Stimulated activated CD8-positive, alpha-beta memory T cell treated with anti-CD3 and anti-CD28 coated beads, Interleukin-4, amount 100 ng/mL, for 1 hour (primary cell): ENCODE measurements at places on chromosomes 3 and 15.

- no peak for DNase-seq
Observed at GRCh38 chr3:140377644-140378043, 300.2 kb upstream of the TRIM42 start.

GRCh38 chr3:64295594-64295993 is 70.3 kb upstream of the PRICKLE2 start:
- no peak for DNase-seq

- peak; percentile 27 for DNase-seq
Observed at GRCh38 chr3:136075218-136075808, 109.8 kb downstream of the PPP2R3A start.

DNA sequence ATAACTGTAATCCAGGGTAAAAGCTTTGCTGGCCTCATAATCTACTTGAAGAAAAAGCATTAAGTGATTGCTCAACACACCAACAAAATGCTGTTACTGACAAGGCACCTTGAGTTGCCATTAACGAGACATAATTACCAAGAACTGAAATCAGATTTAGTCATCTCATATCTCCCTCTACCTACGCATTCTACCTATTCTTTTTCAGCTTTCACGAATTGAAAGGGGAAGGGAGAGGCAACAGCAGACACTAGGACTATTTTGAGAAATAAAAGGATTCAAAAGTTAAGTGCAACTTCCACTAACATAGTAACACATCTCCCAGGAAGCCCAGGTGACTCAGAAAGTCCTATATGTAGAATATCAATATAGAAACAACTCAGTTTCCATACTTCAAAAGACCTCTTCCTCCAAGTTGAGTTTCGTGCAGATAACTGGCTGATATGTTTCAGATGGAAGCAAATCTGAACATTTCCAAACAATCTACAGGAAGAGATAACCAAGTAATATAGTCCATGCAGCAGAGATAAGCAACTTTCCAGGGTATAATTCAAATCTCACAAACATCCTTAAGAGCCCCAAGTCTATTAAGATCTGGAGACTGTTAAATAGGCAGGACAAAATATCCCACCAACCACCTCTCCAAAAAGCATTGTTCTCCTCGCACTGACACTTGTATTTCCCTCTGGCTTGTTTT is 1.9 kb downstream of the OSBPL10 start:
- no peak for DNase-seq

GRCh38 chr15:27855137-27855536 is 244.0 kb downstream of the OCA2 start:
- DNase-seq: no peak

- DNase-seq: no peak
Observed at GRCh38 chr15:50800715-50801114, 35.2 kb upstream of the SPPL2A start.

DNA sequence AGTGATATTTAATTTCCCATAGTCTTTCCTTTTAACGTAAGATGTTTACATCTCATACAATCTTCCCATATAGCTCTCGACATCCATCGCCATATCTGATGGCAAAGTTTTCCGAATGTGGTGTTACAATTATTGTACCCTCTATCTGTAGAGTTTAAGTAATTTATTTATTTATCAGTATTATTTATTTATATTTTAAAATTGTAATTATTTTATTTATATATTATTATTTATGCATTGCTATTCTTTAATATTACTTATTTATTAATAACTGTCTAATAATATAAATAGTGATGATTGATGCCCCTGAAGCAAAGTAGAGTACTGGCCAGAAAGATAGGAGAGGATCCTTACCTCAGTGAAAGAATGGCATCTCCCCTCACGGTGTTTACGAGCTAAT is 812.9 kb downstream of the VGLL3 start:
- DNase-seq: no peak

GRCh38 chr3:69199942-69200341 is 77.5 kb upstream of the LMOD3 start:
- DNase-seq: no peak

DNA sequence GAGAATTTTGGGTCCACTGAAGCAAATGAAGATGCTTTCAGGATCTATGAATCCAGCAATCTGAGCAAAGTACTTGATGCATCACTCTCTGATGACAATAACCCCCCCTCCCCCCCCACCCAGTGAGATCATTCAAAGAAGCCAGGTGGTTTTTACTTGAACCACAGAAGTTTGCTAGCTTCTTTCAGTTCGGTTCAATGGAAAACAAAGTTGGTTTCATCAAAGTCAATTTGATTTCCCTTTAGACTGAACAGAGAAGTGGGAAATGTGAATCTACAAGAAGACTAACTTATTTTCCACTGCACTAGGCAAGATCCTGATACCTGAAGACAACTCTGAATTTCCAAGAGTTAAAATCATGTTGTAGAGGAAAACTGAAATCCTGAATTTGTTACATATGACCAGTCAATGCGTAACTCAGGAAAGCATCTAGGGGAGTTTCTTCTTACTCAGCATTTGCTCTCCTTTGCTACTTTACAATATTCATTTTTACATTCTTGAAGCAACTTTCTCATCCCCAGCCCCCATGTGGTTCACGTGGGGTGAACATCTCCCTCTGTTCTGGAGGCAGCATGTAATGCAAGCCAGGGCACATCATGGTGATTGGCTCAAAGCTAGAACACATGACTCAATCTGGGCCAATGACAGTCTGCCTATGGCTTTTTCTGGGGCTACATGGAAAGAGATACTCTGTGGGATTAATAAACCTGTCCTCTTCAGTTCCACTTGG is 572.6 kb downstream of the FOXP1 start:
- DNase-seq: peak; percentile 9

GRCh38 chr3:84925571-84925970 is 33.2 kb upstream of the CADM2 start:
- DNase-seq: no peak

DNA sequence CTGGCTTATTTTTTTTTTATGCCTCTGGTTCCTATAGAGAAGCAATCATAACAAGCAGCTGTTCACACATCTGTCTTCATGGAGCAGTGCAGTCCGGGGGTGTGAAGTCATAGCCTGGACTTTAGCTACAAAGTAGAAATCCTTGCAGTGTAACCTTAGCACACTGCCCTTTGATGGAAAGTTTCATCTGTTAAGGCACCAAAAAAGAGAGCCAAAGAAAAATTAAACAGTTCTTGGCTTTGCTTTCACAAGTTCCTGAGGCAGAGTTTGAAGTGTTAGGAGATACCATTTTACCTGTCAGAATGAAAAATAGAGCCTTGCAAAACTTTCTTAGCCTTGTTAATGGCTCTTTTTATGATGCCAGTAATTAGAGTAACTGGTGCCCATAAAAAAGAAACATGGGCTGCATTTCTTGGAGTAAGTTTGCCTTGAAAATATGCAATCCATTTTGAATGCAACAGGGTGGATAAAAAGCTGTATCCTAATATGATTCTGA is 84.1 kb downstream of the PIK3R4 start:
- no peak for DNase-seq

GRCh38 chr3:32681811-32682210 is 3.2 kb upstream of the CNOT10 start:
- no peak for DNase-seq

GRCh38 chr15:101675015-101675414 is 22.8 kb upstream of the TM2D3 start:
- DNase-seq: no peak

GRCh38 chr3:39733804-39734203 is 75.6 kb upstream of the MYRIP start:
- DNase-seq: no peak

DNA sequence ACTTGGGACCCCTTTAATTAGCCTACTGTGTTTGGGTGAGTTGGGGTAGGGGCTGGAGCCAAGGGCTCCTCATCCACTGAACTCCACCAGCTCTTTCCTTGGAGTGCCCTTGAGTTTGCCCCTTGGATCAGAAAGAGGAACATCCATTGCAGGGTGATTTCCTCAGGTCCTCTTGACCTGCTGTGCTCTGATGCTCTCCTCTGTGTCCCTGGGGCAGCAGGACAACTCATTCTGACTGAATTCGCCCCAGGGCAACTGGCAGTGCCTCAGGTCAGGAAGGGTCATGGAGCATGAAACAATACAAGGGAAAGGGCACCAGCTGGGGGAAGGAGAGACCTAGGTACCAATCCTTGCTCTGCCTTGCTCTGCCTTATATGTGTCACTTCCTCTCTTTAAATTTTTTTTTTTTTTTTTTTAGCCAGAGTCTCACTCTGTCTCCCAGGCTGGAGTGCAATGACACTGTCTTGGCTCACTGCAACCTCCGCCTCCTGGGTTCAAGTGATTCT is 47.8 kb downstream of the BSN start:
- DNase-seq: no peak

GRCh38 chr15:41499109-41499851 is 5.6 kb downstream of the ITPKA start:
- DNase-seq: no peak

GRCh38 chr15:70165716-70166284 is 68.1 kb upstream of the TLE3 start:
- no peak for DNase-seq

GRCh38 chr15:68517285-68517761 is 61.5 kb upstream of the CORO2B start:
- DNase-seq: no peak

DNA sequence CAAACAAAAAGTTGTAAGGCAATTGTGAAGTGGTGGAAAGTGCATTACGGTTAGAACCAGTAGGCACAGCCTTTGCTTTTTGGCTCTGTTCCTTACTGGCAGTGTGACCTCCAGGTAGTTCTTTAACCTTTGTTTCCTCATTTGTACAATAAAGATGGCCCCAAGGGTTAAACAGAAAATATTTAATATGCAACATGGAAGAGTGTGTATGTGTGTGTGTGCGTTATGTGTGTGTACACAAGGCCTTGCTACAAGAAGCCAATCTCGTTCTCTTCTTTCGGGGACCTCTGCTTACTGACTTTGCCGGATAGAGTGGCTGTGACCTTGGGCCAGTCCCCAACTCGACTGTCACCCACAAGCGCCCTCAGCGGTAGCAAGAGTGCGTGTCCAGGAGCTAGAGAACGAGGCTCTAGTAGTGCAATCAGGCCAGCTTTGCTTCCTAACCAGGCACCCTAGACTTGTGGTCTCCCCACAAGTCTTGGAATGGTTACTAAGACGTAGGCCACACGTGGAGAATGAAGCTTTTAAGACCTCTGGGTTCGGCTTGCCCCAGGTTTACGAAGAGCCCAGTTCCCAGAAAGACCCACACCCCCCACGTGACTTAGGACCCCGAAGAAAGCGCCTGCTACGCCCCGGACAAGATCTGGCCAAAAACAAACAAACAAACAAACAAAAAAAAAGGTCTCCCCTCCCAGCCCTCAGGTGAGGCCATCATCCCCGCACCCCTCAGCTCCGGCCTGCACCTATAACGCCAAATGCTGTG is 593 bp downstream of the CIAO2A start:
- DNase-seq: no peak

DNA sequence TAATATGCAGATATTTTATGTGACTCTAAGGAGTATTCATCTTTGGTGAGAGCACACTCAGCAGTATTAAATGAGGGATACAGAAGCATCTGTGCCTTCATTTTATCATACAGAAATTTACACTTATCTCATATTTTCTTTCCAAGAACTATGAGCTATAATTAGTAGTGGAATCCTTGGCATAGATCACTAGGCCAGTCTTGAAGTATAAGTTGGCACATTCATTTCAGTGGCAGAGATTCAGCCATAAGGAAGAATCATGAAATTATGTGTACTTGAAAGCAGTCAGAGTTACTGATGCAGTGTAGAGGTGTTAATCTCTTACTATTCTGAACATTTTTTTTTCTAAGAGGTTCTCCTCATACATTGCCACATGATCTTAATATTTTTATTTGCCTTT is 393.6 kb upstream of the GOLIM4 start:
- no peak for DNase-seq

- no peak for DNase-seq
Observed at GRCh38 chr3:8835385-8835784, 66.0 kb upstream of the OXTR start.

- DNase-seq: no peak
Observed at GRCh38 chr3:160856450-160856849, 100.4 kb downstream of the PPM1L start.

DNA sequence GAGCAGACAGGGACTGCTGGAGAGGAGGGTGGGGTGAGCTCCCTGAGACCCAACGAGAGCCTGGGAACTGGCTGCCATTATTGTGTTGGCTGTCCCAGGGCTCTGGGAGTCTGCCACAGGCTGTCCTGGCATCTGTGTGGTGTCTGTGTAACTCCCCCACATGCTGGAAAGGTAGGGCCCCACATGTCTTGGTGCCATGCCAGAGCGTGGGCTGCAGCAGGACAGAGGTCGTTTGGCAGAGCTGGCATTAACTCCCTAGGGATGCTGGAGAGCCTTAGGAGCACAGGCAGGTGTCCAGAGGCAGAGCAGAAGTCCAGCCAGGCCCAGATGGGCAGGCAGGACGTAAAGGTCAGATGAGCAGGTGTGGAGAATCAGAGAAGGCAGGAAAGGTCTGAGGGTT is 9.7 kb downstream of the TIMP4 start:
- no peak for DNase-seq

DNA sequence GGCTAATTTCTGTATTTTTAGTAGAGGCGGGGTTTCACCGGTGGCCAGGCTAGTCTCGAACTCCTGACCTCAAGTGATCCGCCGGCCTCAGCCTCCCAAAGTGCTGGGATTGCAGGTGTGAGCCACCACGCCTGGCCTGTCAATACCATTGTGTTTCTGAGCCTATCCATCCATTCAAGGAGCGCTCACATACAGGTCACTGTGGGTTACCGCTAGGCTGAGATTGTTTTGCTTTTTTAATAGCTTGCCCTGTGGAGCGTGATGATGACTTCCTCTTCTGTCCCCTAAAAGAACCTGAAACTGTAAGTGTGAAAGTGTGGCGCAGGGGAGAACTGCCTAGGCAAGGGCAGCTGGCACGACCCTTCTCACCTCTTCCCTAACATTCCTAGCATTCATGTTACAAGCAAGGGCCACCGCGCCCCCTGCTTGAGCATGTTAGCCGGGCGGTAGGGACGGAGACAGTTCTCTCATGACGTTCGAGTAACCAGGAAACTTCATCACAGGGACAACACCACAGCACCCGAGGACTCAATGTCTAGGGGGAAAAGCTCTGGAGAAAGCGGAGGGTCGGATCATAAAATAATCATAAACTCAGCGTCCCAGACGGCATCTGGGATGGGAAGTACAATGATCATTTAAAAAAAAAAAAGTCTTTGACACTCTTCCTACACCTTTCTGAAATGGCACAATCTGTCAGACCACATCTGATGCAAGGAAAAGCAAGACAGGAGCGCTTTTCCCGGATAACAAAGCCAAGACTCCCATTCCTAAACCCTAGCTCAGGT is 790 bp downstream of the LAMP3 start:
- no peak for DNase-seq

- DNase-seq: no peak
Observed at GRCh38 chr3:108387063-108387462, 90.7 kb downstream of the HHLA2 start.
